ENCODE measurements at places on chromosomes 5 and 9. TPM values are rescaled to one million over a fixed set of nuclear protein-coding genes. Genes with fewer than 3 reads are reported as not detected.
A peak's percentile ranks its signal among the peaks of the same experiment; 100 is the strongest.

SHISAL2B gene
- not detected for total RNA-seq

FST gene
- total RNA-seq: 0.99 TPM

ARL14EPL gene
- not detected for total RNA-seq

AFAP1L1 gene
- 0.56 TPM for total RNA-seq

SYK gene
- total RNA-seq: 1.1 TPM

SMIM33 gene
- not detected for total RNA-seq

SLC2A6 gene
- 1.8 TPM for total RNA-seq

F12 gene
- 0.60 TPM for total RNA-seq

DNA sequence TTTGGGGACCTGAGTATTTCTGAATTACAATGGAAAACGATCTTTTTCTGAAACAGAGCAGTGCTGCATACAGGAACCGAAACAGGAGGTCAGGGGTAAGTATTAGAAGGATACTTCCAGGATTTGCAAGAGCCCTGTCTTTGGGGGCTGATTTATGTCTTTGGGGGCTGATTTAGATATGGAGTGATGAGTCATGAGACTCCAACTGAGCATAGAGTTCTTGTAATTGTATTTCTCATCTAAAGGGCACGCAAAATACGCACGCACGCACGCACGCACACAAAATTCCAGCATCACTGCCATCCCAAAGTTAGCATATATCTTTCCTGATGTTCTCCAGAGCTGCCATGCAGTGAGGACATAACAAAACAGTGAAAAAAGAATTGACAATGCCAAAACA, 414.8 kb upstream of the CCNH start:
- no peak for DNase-seq
- no peaks in the 10 kb centered on the region for H3K4me1 ChIP-seq
- H3K4me3 ChIP-seq: no peak overlapping the region
- no peaks in the 10 kb centered on the region for H3K36me3 ChIP-seq
- no peaks in the 10 kb centered on the region for H3K27me3 ChIP-seq

DNA sequence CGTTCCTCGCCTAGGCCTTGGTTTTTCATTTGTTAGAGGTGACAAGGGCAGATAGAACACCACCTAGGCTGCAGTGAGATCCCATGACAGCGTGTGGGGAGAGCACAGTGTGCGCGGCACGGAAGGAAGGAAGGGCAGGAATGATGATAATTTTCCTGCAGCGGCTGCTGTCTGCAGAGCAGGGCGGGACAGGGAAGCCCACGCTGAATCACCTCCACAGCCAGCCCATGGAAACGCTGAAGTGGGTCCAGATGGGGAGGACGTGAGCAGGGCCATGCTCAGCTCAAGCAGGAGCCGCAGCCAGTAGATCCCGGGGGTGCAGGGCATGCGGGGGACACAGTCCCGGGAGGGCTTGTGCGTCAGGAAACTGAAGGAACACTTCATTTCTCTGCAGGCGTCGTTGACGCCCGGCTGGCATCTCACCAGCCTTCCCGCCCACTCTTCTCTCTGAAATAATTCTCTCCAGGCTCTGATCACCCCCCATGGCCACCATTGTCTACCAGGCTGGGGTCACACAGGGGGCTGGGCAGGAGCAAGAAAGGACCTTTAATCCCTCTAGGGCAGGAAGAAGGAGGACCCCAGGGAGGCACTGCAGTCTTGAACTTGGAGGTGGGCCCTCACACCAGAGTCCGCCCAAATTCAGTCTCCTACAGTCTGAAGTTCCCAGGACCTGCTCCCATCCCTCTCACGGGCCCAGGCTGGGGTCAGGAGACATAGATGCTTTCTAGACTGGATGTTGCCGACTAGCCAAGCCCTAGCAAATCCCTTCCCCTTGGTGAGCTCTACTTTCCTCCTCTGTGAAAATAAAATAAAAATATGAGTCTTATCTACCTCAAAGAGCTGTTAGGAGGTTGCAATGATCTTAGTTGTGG, 20.9 kb upstream of the SYNPO start:
- no peaks in the 10 kb centered on the region for H3K27me3 ChIP-seq
- no peak overlapping the region for H3K4me3 ChIP-seq
- H3K27ac ChIP-seq: no peak overlapping the region
- no peaks in the 10 kb centered on the region for H3K36me3 ChIP-seq
- DNase-seq: no peak
- H3K4me1 ChIP-seq: peaks cover 13% of the 10 kb centered on the region

DNA sequence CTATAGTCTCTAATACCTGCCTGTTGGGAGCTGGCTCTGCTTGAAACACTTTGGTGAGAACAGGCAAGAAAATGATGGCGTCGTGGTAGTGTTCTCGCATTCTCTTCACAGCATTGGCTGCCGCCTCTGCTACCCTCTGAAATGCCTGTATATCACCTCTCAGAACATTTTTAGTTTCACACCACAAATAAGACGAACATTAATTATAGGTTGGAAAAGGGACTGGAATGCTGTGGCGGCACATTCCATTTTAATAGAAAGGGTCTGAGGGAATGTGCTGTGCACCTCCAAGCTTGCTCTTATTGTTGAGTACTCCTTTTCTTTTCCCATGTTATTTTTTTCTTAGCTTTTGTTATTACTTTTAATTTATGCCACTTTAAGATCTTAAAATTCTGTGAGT, 134.6 kb upstream of the HMHB1 start:
- H3K4me3 ChIP-seq: no peak overlapping the region
- no peaks in the 10 kb centered on the region for H3K36me3 ChIP-seq

- H3K4me1 ChIP-seq: no peaks in the 10 kb centered on the region
- no peaks in the 10 kb centered on the region for H3K36me3 ChIP-seq
- no peak for DNase-seq
- H3K4me3 ChIP-seq: no peak overlapping the region
- H3K27ac ChIP-seq: no peak overlapping the region
Observed at GRCh38 chr5:176785184-176786145, 24.9 kb upstream of the UNC5A start.

- H3K36me3 ChIP-seq: no peaks in the 10 kb centered on the region
- no peak overlapping the region for H3K27ac ChIP-seq
- DNase-seq: no peak
- H3K4me1 ChIP-seq: no peaks in the 10 kb centered on the region
- H3K27me3 ChIP-seq: peaks cover 4% of the 10 kb centered on the region
Observed at GRCh38 chr9:97559111-97559514, 57.6 kb downstream of the TMOD1 start.

- no peak overlapping the region for H3K4me3 ChIP-seq
- no peaks in the 10 kb centered on the region for H3K36me3 ChIP-seq
- no peak for DNase-seq
- H3K27ac ChIP-seq: no peak overlapping the region
- H3K4me1 ChIP-seq: no peaks in the 10 kb centered on the region
Observed at GRCh38 chr5:92119110-92119509, 736.0 kb upstream of the ARRDC3 start.

DNA sequence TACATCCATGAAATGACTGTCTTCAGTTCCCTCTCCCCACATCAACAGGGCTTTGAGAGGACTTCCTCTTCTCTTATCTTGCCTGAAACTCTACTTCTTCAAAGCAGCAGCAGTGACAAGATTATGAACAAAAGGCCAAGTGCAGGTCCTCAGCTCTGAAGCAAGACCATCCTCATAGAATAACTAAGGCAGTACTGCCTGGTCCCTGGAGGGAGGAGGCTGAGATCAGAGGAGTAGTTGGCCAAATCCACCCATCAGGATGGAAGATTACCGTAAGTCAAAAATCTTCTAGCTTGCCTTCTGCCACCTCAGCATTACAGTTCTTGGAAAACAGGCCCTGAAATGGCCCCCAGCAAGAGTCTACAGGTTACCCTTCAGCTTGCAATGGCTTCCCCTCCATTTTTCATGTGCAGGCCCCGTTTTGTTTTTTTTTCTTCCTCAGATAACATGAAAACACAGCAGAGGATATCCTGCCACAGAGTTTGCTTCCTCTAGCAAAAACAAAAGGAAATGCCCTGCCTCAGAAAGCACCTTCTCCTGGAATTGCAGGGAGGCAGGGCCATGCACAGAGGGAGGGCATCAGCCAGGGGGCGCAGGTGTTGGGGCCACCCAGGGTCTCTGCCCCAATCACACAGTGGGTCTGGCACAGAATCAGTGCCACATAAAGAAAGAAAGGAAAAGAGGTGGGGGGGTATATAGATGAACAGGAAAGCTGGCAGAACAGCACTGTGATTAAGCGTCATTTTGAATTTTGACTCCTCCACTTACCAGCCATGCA, 40.0 kb downstream of the KLHL3 start:
- H3K36me3 ChIP-seq: no peaks in the 10 kb centered on the region
- DNase-seq: peak; percentile 57
- peak overlapping the region; percentile 63 for H3K27ac ChIP-seq
- H3K4me3 ChIP-seq: peak overlapping the region; percentile 11

- H3K36me3 ChIP-seq: no peaks in the 10 kb centered on the region
- no peak overlapping the region for H3K4me3 ChIP-seq
- peaks cover 26% of the 10 kb centered on the region for H3K4me1 ChIP-seq
Observed at GRCh38 chr9:36461323-36461722, 61.3 kb upstream of the RNF38 start.

GRCh38 chr5:17436761-17437221, 61.2 kb upstream of the TAF11L2 start:
- no peak for DNase-seq
- peak overlapping the region; percentile 3 for H3K4me3 ChIP-seq
- H3K27me3 ChIP-seq: no peaks in the 10 kb centered on the region
- no peaks in the 10 kb centered on the region for H3K36me3 ChIP-seq

GRCh38 chr5:27769748-27770402, 731.5 kb upstream of the CDH9 start:
- DNase-seq: no peak
- no peaks in the 10 kb centered on the region for H3K36me3 ChIP-seq
- H3K4me1 ChIP-seq: no peaks in the 10 kb centered on the region

DNA sequence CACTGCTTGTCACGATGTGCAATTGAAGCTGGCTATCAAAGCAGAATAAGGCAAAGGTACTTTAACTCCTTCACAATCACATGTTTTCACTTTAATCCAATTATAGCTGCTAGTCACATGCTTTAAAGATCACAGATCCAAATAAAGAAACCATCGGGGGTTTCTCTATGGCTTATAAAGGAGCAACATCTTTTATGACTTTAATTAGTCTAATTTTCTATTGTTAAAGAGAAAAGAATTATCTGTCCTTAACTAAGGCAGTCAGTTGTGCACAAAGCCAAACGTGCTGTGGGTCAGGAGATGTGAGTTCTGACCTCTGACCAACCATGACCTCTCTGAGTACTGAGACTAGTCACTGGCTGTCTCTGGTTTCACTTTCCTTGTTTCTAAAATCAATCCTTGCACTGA, 561.1 kb downstream of the RAB3C start:
- H3K4me1 ChIP-seq: peaks cover 4% of the 10 kb centered on the region
- H3K36me3 ChIP-seq: no peaks in the 10 kb centered on the region
- H3K27me3 ChIP-seq: no peaks in the 10 kb centered on the region

DNA sequence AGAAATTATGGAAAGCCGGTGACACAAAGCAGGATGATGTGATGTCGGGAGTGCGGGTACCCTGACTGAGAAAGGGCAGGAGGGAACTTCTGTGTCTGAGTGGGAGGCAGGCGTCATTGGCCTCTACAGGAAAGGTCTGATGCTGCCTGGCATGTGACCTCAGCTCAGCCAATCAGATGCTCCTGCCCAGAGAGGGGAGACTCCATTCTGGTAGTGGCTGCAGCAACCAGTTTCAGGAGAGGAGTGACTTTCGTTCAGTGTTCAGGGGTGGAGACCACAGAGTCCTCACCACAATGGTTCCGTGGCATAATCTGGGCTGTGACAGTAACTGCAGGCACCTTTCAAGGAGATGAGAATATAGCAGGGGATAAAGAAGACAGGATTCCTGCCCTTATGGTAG, 6.7 kb upstream of the SFXN1 start:
- H3K4me1 ChIP-seq: no peaks in the 10 kb centered on the region
- DNase-seq: no peak
- H3K4me3 ChIP-seq: no peak overlapping the region
- no peak overlapping the region for H3K27ac ChIP-seq
- no peaks in the 10 kb centered on the region for H3K36me3 ChIP-seq

DNA sequence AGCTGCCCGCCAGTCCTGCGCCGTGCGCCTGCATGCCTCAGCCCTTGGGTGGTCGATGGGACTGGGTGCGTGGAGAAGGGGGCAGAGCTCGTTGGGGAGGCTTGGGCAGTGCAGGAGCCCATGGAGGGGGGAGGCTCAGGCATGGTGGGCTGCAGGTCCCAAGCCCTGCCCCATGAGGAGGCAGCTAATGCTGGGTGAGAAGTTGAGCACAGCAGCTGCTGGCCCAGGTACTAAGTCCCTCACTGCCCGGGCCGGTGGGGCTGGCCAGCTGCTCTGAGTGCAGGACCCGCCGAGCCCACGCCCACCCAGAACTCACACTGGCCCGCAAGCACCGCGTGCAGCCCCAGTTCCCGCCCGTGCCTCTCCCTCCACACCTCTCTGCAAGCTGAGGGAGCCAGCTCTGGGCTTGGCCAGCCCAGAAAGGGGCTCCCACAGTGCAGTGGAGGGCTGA, 764.3 kb upstream of the TYRP1 start:
- no peak overlapping the region for H3K4me3 ChIP-seq
- H3K27me3 ChIP-seq: no peaks in the 10 kb centered on the region
- no peaks in the 10 kb centered on the region for H3K4me1 ChIP-seq
- no peaks in the 10 kb centered on the region for H3K36me3 ChIP-seq

GRCh38 chr5:104706600-104706999, 1144.0 kb upstream of the NUDT12 start:
- no peak overlapping the region for H3K4me3 ChIP-seq
- DNase-seq: no peak
- H3K27ac ChIP-seq: no peak overlapping the region
- no peaks in the 10 kb centered on the region for H3K36me3 ChIP-seq
- H3K4me1 ChIP-seq: no peaks in the 10 kb centered on the region
- H3K27me3 ChIP-seq: no peaks in the 10 kb centered on the region

- peak overlapping the region; percentile 80 for H3K27ac ChIP-seq
- peak overlapping the region; percentile 69 for H3K4me3 ChIP-seq
- H3K36me3 ChIP-seq: no peaks in the 10 kb centered on the region
- DNase-seq: no peak
Observed at GRCh38 chr5:56481428-56482357, 248.6 kb upstream of the ANKRD55 start.

DNA sequence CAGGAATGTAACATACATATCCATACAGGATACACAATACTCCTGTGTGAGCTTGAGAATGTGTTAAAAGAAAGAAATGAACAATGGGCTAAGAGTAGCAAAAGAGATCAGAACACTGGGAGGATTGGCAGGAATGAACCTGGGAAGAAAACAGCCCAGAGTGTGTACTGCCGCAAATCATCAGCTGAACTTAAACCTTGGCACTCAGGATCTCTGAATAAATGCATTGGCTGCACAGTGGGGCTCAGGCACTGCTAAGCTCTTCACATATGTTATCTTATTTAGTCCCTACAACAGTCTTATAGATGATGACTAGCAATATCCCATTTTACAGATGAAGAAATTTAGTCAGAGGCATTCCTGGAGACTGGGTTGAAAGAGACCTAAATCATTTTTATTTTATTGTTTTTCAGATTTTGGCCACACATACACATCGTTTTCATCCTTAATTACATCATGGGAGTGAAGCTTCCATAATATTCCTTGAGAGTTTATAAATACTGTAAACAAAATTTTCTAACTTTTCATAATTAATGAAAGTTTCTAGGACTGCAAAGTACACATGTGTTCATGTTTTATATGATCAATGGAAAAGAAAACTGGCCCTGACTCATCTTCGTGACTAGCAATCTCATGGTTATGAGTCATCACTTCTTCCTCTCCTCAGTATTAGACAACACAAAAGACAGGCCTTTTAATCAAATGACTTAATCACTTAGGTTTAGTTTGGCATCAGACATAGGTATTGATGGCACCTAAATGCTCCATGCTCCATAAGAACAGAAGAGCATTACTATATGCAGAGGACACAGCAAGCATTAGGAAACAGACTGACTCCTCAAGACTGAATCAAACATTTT, 59.2 kb downstream of the CDH18 start:
- no peaks in the 10 kb centered on the region for H3K36me3 ChIP-seq
- H3K4me1 ChIP-seq: no peaks in the 10 kb centered on the region
- no peak overlapping the region for H3K27ac ChIP-seq
- no peak overlapping the region for H3K4me3 ChIP-seq

Measured in CD4-positive, alpha-beta T cell (primary cell).